Smooth muscle cell of the brain vasculature (primary cell): ENCODE measurements at places on chromosomes 12 and 14.

DNA sequence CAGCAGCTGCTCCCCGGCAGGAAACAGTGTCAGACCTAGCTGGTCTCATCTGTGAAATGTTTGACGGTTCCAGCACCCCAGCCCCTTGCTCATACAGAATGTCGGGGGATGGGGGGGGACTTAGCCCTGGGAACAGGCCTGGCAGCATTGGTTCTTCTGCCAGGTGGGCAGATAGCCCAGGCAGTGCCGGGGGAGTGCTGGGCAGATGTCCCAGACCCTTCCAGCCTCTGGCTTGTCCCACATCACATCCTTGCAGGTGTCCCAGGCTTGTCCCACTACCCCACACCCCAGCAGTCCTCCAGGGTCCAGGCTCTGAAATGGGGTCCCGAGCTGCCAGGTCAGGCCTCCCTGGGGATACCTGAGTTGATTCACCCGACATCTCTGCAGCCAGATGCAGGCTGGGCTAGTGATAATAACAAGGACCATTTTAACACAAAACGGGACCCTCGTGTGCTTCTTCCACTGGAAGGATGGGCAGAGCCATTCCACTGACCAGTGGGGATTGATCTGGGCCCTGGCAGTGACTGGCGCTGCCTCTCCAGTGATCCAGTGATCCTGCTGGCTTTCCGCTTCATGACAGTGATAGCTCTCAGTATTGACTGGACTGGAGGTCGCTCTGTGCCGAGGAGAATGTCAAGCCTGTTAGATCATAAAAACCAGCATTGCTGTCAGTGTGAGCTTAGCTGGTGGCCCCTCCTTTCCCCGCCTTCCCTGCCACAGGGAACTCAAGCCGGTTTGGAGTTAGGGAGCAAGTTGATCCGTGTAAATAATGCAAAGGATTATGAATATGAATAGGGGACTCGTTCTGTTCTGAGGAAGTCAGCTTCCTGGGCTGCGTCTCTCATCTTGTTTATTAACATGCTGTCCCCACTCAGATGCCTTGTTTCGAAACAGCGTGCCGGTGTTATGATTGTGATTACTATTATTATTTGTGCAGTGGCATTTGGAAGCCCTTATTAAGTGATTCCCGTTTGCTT lies 180.6 kb downstream of the AACS start:
- DNase-seq, result no peak

GRCh38 chr12:104863296-104863948 lies 94.7 kb downstream of the SLC41A2 start:
- DNase-seq, result no peak

DNA sequence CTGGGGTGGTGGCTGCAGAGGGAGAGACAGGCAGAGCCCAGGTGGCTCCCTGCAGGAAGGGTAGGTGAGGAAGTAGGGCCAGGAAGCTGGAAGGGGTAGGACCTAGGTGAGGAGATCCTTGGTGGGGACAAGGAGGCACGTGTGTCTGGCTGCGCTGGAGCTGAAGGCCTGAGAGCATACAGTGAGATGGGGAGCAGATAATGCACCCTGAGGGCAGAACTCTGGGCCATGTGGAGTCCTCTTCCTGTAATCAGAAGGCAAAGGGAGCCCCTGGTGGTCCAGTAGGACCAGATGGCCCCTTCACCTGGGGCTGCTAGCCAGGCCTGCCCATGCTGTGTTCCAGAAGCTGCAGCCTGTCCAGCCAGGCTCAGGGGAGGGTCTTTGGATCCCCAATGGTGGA lies 15.3 kb upstream of the KRT80 start:
- no peak for DNase-seq

- no peak for DNase-seq
These were observed 6.8 kb downstream of the TMCC3 start for GRCh38 chr12:94643606-94644005.

GRCh38 chr12:52496590-52497071 lies 3.6 kb upstream of the KRT6A start:
- no peak for DNase-seq

DNA sequence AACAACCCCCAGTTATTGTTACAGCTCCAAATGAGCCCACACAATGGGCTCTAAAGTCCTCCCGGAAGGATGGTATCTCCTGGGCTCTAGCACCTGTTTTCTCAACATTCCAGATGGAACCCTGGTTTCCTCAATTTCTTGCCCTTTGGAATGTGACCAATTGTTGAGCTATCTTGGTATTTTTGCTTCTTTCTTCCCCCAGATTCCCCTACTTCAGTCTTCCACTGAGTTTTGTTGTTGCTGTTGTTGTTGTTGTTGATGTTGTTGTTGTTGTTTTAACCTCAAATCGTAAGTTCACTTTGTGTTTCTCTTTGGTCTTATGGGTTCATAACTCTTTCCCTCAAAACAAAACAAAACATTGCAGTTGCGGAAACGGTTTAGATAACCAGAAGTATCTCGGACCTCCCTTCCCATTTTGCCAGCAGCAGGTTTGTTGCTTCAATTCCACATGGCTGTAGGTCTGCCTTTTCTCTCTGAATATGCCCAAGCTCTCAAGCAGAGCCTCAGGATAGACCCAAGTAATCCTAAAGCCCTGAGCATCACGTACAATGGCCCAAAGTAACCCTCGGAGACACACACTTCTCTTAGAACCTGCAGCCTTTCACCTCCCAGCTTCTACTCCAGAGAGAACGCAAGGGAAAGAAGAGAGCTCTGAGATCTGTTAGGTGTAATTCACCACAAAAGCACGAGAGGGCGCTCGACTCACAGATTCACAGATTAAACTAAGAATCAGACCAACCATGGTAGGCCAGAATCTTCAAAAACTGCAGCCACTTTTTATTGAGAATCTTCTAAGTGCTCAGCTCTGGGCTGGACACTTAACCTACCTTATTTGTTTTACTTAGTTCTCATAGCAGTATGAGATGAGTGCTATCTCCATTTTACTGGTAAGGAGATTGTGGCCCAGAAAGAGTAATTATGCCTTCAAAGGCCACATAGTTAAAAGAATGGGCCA lies 1.0 kb upstream of the DDX23 start:
- peak; percentile 89 for DNase-seq

DNA sequence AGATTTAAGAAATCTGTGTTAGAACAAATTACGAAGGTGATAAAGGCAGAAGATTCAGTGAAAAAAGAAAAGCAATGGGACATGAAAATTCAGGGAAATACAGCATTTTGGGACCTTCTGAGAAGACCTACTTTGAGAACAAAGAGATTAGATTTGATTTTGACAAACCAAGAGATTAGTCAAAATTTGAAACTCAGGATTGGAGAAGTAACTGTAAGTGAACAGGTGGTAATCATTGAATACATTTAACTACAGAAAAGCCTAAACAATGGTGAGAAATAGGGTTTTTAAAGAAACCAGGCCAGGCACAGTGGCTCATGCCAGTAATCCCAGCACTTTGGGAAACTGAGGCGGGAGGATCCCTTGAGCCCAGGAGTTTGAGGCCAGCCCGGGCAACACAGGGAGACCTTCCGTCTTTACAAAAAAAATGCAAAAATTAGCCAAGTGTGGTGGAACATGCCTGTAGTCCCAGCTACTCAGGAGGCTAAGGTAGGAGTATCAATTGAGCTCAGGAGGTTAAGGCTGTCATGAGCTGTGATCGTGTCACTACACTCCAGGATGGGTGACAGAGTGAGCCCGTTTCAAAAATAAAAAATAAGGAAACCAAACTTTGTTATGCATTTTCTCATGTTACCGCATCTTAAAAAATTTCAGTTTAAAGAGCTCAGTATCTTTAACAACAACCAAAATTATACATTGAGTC lies 8.9 kb upstream of the SAV1 start:
- no peak for DNase-seq

- no peak for DNase-seq
These were observed 14.3 kb downstream of the RASSF8 start for GRCh38 chr12:25972783-25973182.

DNA sequence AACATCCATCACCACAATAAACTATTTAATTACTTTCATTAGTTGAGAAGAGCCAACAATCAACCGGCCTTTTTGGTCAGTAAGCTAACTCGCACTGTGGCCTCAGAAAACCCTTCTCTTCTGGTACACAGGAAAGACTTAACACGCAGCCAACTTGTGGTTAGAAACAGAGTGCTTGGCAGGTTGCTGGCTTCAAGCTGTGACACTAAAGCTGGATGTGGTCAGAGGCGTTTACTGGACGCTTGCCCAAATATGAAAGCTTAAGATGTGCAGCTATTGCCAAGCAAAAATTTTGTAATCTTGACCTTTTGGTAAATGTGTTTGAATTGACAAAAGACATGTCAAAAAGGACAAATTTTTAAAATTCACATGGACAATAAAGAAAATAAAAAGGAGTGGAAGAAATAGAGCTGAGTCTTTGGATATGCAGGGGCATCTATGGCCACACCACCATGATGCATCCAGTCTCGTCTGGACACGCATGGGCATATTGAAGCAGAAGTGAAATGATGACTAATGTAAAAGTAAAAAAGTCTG lies 2.6 kb upstream of the KLRK1 start:
- peak; percentile 99 for DNase-seq

GRCh38 chr14:29217813-29218450 lies 451.3 kb downstream of the FOXG1 start:
- DNase-seq, result no peak

GRCh38 chr12:14290951-14291350 lies 74.5 kb upstream of the ATF7IP start:
- DNase-seq, result no peak

GRCh38 chr14:23444314-23444713 lies 8.9 kb upstream of the MYH7 start:
- no peak for DNase-seq

DNA sequence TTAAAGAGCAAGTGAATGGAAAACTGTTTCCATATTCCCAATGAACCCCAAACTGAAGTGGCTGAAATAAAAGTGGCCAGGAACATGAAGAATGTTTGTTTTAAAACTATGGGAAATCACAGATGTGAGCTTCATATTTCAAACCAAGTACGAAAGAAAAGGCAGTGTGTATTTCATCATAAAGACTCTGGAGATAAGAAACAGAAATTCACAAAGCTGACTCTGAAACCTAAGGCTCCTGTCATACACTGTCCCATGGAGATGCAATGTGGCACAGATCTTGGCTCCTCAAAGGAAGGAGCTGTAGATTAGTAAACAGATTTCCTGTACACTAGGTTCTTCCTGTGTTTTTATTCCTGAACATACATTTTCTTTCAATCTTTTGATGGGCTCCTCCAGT lies 304.4 kb downstream of the MED13L start:
- no peak for DNase-seq

GRCh38 chr12:65659681-65660080 lies 164.6 kb upstream of the HMGA2 start:
- no peak for DNase-seq

- DNase-seq, result no peak
These were observed 35.8 kb downstream of the ETV6 start for GRCh38 chr12:11685316-11685715.

GRCh38 chr14:58138031-58138713 lies 13.8 kb downstream of the ARMH4 start:
- no peak for DNase-seq

- DNase-seq, result no peak
These were observed 31.3 kb downstream of the BMP4 start for GRCh38 chr14:53925201-53925766.

- DNase-seq, result no peak
These were observed 16.4 kb downstream of the FOS start for GRCh38 chr14:75295061-75295461.

- no peak for DNase-seq
These were observed 95.2 kb upstream of the HMGA2 start for GRCh38 chr12:65728848-65729793.
